Motor neuron (in vitro differentiated cells): ENCODE measurements at places on chromosomes 2 and 18.
A peak's percentile ranks its signal among the peaks of the same experiment; 100 is the strongest.

- ATAC-seq: no peak
Observed at GRCh38 chr18:79260023-79260422, 135.7 kb upstream of the NFATC1 start.

DNA sequence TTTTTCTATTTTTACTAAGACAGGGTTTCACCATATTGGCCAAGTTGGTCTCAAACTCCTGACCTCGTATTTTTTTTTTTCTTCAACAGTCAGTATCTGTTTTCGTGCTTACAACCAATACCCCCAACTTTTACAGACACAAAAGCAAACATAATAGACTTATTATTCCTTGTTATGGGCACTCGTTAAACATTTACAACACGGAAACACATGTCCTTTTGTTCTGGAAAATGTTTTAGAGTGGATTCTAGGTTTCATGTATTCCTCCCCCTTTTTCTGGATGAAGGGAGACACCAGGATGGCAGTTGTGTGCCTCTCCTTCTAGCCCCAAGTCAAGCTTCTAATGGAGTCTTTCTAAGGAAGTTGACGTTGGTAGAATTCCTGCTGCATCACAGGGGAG, 88.8 kb downstream of the CD226 start:
- ATAC-seq: no peak

DNA sequence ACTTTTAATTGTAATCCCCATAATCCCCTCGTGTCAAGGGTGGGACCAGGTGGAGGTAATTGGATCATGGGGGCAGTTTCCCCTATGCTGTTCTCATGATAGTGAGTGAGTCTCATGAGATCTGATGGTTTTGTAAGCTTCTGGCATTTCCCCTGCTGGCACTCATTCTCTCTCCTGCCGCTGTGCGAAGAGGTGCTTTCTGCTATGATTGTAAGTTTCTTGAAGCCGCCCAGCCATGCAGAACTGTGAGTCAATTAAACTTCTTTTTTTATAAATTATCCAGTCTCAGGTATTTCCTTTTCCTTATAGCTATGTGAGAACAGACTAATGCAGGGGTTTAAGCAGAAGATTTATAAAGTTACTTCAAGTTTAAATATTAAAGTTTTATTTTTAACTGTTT, 655.2 kb downstream of the EPHA4 start:
- ATAC-seq: no peak

DNA sequence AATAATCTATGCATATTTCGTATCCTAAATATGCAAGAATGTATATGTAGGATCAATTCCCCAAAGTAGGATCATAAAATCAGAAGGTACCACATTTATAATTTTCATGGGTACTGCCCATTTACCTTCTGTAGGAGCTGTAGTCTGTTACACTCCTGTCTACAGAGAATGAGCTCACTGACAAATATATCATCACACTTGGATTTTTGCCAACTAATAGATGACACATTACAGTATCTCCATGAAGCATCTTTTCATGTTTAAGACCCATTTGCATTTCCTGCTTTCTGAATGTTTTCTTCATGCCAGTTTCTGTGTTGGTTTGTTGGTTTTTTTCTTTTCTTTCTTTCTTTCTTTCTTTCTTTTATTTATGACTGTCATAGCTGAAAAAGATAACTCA, 70.9 kb upstream of the EML6 start:
- peak; percentile 38 for ATAC-seq

DNA sequence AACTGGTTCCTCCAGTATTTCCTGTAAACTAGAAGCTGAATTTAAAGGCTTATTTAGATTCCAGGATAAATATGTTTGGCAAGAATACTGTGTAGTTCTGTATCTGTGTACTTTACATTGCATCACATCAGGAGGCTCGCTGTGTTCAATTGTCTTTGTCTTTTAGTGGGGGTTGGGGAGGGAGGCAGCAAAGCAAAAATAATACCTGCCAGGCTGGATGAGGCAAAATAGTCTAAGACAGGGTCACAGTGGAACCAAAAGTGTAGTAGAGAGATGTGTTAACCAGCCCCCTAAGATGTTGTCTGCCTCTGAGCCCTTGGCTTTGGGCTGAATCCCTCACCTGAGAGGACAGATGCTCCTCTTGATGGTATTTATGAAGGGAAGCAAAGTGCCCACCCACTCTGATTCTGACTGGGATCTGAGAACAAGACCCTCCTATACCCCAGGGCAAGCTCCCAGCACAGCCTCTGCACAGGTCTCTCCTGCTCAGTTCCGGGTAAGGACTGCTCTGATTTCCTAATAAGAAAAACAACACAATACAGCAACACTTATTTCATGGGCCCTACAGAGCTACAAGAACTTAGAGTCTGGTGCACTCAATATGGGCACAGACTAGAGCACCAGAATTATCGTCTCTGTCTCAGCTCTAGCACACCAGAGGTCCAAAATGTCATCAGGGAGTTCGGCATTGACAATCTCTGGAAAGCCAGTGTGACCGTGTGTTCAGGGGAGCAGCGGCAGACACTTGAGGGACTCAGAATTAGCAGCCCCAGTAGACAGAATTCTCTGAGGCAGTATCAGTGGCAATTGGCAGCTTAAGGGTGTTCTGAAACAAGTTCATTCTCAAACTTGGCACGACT, 7.2 kb upstream of the AFTPH start:
- no peak for ATAC-seq

- no peak for ATAC-seq
Observed at GRCh38 chr2:157185476-157186227, 71.9 kb upstream of the GALNT5 start.

- no peak for ATAC-seq
Observed at GRCh38 chr2:61910603-61911002, 5.1 kb downstream of the COMMD1 start.

- ATAC-seq: no peak
Observed at GRCh38 chr2:232512602-232513001, 7.6 kb upstream of the PRSS56 start.

- ATAC-seq: no peak
Observed at GRCh38 chr2:46351750-46352138, 54.5 kb downstream of the EPAS1 start.

GRCh38 chr2:59693231-59693959, 860.1 kb downstream of the BCL11A start:
- no peak for ATAC-seq

DNA sequence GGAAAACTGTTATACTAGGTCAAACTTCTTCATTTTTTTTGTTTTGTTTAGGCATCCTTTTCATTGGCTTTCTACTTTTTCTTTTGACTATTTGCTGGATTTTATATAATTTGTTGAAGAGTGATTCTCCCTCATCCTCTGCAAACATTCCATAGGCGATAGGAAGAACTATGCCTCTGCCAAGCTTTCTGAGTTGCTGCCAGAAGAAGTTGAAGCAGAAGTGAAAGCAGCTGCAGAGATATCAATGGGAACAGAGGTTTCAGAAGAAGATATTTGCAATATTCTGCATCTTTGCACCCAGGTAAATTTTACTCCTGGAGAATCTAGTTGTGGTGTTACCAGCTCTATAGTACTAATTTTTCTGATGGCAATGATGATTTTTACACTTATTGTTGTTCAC, 25.4 kb downstream of the NOP58 start:
- no peak for ATAC-seq

GRCh38 chr2:16240402-16240801, 300.1 kb downstream of the MYCN start:
- no peak for ATAC-seq

DNA sequence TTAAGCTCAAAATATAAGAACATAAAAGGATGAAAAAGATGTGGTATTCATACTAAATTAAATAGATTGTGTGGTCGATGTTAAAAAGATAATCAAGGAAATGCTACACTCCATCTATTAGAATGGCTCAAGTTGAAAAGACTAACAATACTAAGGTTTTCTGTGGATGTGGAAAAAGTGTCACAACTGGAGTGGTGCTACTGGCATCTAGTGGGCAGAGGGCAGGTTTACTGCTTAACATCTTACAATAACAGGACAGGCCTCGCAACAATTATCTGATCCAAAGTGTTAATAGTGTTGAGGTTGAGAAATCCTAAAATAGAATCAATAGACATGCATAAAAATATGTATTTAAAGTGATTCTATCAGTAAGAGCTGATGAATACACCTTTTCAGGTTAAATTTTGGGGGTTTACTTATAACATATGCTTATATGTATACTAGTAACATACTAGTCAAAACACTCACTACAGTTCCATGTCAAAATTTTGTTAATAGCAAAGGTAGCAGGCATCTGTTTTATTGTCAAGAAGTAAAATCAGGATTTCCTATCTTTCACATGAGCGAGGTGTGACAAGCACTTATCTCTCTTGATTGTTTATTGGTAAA, 91.5 kb upstream of the TMEFF2 start:
- peak; percentile 47 for ATAC-seq

GRCh38 chr2:3633982-3634595, 23.9 kb upstream of the ALLC start:
- ATAC-seq: peak; percentile 11

GRCh38 chr18:10409041-10409440, 45.4 kb upstream of the APCDD1 start:
- no peak for ATAC-seq

- no peak for ATAC-seq
Observed at GRCh38 chr18:39627936-39628335, 2062.3 kb upstream of the CELF4 start.

DNA sequence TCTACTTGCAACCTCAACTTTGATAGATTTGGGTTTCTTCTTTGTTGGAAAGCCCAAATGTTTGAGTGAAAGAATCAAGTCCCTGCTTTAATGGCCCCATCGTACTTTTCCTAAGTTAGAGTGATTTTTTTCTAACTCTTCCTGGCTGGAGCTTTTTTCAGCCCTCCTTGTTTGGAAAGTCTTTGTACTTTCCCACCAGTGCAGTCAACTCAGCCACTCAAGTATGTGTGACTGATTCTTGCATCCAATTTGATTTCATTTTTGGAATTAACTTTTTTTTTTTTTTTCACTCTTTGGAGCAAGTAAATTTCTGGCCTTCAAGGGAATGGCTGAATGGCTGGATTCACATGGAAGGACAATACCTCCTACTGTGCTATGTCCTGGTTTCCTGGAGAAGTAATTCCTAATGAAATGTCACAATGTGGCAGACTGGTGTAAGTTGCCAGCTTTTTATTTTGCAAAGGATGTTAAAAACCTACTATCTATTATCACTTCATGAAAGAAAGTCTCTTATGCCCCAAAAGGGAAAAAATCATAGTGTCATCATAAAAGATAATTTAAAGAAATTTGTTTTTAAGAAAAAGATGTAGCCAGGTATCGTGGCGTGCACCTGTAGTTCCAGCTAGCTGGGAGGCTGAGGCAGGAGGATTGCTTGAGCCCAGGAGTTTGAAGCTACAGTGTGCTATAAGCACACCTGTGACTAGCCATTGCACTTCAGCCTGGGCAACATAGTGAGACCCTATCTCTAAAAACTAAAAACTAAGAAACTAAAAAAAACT, 76.0 kb upstream of the ZFP36L2 start:
- no peak for ATAC-seq

DNA sequence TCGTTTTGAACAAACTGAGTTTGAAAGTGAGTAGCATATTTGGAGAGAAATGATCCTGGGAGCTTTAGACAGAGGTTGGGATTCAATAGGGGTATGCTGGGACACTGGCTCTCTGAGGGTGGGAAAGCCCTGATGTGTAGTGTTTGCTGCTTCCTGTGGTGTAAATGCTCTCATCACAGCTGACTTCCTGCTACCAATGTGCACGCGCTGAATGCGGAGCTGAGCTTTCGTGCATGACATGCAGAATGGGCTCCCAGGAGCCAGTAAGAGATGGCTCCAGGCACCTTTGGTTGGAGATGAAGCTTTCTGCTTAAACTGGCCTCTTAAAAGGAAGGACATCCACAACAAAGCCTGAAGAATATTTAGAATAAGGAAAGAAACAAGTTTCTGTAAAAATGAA, 224.1 kb upstream of the CCDC150 start:
- ATAC-seq: no peak

DNA sequence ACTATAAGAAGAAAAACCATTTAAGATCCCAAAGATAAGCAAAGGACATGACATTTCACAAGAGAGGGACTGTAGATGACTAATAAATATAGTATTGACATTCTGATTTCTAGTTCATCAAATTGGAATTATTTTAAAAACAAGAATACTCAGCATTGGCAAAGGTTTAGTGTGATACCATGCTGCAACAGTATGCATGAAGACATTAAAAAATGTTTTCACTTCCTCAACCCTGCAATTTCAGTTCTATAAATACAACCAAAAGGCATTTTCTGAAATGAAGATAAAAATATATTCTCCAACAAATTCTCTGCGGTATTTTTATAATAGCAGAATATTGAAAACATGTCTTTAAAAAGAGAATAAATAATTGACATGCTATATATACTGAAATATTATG, 2.1 kb downstream of the C2orf81 start:
- ATAC-seq: no peak

DNA sequence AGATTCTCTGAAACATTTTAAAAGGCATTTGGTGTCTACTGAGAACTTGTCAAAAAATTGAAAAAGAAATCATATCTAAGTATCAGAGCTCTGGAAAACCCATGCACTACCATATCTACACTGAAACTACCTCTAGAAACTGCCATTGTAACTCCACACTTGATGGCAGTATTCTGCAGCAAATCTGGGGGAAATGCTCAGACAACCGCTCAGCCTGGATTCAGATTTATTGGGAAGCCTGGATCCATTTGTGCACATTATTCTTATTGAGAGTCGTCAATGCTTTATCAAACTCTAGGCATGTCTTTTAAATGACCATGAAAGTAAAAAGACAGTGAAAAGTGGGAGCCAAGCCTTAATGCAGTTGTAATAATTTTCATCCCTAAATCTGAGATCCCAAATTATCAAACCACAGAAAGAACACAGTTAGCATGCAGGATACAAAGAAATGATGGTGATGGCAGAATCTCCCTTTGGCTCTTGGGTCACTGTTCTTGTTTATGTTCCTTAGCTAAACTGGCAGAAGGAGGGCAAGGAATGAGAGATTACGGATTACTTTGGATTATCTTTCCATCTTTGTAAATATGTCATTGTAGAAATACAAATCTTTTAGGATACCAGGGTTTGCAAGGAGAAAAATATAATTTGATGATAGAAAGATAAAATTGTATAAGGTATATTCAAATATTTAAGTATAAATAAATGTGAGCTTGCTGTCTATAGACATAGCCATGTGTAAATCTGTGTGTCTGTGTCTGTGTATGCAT, 512.1 kb upstream of the SYT4 start:
- ATAC-seq: no peak

- no peak for ATAC-seq
Observed at GRCh38 chr2:239946864-239947728, 78.0 kb downstream of the NDUFA10 start.

- no peak for ATAC-seq
Observed at GRCh38 chr2:98453531-98453930, 8.9 kb downstream of the INPP4A start.
